ENCODE measurements at places on chromosomes 6 and 20.

DNA sequence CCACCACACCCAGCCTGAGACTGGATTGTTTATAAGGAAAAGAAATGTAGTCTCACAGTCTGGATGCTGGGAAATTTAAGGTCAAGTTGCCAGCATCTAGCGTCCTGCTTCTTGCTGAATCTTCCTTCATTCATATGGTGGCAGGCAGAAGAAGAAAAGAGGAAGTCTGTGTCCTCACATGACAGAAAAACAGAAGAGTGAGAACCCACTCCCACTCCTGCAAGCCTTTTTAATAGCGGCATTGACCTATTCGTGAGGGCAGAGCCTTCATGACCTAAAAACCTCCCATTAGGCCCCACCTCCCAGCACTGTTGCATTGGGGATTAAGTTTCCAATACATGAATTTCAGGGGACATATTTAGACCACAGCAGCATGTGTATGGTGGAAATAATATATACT lies 160.8 kb upstream of the BMP2 start:
- DNase-seq = no peak

GRCh38 chr6:71388068-71388744 lies 99.6 kb downstream of the OGFRL1 start:
- no peak for DNase-seq

GRCh38 chr6:108321253-108321747 lies 26.4 kb downstream of the AFG1L start:
- no peak for DNase-seq

GRCh38 chr20:59342023-59342957 lies 41.9 kb downstream of the EDN3 start:
- no peak for DNase-seq

GRCh38 chr6:153167907-153168306 lies 36.8 kb upstream of the RGS17 start:
- DNase-seq = no peak

- no peak for DNase-seq
Observed at GRCh38 chr6:165998072-165998471, 169.6 kb downstream of the TBXT start.

- DNase-seq = no peak
Observed at GRCh38 chr20:48287552-48288170, 502.4 kb upstream of the SULF2 start.

- no peak for DNase-seq
Observed at GRCh38 chr20:11111191-11111590, 437.4 kb upstream of the JAG1 start.

- DNase-seq = no peak
Observed at GRCh38 chr6:91824331-91824730, 1237.5 kb upstream of the MAP3K7 start.

- no peak for DNase-seq
Observed at GRCh38 chr6:99711302-99711701, 104.7 kb downstream of the PRDM13 start.

DNA sequence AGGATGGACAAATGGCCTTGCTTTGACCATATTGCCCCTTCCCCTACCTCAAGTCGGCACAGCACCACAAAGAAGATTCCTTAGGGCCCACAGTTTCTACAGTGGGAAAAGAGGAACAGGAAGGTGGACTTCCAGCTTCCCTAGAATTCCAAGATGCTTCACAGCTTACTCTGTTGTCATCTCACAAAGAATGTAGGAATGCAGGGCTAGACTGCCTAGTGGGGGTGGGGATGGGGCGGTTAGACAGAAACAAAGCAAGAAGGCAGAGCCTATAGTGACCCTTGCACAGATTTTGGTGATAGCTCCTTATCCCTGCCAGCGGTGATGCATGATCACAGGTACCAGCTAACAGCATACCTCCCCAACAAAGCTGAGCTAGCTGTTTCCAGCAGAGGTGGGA lies 607.6 kb upstream of the MAN1A1 start:
- no peak for DNase-seq

DNA sequence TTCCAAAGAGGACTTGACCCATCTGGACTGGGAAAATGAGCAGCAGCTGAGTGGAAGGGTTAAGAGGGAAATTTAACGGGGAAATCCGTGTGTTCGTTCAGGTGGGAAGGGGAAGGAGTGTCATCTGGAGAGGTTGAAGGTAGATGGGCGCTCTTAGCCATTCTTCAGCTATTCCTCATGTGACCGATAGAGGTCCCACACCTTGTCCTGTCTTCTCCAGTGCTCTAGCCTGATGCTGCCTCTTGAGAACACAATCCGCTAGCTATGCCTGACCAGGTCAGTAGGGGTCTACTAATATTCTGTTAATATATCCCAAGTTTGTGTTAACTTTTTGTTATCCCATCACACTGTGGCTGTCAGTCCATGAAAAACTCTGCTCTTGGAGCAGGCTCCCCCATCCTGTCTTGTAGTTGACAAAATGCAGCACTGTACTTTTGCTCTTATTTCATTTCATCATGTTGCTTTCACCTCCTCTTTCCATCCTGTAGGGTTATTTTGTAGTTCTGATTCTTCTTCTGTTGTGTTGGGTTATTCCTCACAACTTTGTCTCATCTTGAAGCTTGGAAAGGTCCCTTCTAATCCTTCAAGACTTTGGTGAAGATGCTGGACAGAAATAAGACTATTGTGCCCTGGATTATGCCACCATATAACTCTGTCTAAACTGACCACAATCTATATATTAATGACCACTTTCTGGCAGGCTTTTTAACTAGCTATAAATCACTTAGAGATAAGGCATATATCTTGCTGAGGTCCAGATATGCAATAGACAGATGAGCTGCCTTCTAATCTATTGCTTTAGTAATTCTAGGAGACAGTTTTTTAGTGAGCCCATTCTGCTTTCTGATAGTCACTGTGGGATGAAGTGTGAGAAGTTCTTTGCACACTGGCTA lies 123.4 kb upstream of the SUPT3H start:
- no peak for DNase-seq

DNA sequence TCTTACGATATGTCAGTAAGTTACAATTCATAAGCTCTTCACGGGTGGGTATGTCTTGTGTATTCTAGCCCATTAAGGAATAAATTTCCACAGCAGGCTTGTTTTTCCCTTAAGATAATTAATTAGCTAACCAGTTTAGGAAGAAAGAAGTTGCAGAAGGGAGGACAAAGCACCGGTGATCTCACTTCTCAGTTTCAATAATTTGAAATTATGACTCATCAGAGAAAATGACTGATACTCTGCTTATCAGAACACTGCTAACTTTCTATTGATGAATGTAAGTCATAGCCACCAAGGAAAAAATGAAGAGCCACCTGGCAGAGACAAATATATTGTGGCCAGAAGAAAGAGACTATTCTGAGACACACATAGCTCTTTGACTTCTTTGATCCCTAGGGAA lies 35.0 kb upstream of the ENTPD6 start:
- DNase-seq = no peak

- no peak for DNase-seq
Observed at GRCh38 chr6:37482606-37483251, 17.0 kb downstream of the CCDC167 start.

- no peak for DNase-seq
Observed at GRCh38 chr20:51661609-51662178, 106.5 kb downstream of the ATP9A start.

DNA sequence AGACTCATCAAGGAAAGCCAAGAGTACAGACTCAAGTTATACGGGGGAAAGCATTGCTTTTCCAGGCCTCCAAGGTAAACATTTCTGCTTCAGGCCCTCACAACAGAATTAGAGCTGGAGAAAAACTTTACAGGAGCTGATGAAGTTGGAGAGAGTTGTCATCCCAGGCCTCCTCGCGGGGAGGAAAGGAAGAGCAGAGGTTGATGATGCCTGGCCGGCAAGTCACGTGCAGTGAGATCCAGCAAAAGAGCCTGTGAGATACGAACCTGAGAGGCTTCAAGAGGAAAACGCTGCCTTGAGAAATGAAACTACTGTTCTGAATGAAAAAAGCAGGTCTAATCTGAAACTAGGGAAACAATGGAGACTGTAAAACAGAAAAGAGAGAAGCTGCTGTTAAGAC lies 122.9 kb downstream of the FAM120B start:
- no peak for DNase-seq

DNA sequence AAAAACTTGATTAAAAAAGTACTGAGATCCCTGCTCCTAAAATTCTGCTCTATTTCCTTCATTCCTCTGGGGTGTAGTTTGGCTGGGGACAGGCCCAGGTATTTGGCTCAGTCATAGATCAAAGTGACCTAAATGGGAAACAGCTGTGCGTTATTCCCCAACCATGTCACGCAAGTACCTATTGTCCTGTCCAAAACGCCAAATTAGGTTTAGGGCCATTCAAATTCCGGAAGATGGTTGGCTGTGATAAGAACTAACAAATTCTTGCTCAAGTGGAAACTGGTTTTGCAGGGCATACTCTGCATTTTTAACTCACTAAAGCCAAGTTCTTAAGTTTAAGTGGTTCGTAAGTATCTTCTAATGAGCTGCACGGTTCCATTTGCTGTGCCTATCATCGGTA lies 147.6 kb upstream of the TMEM170B start:
- no peak for DNase-seq

DNA sequence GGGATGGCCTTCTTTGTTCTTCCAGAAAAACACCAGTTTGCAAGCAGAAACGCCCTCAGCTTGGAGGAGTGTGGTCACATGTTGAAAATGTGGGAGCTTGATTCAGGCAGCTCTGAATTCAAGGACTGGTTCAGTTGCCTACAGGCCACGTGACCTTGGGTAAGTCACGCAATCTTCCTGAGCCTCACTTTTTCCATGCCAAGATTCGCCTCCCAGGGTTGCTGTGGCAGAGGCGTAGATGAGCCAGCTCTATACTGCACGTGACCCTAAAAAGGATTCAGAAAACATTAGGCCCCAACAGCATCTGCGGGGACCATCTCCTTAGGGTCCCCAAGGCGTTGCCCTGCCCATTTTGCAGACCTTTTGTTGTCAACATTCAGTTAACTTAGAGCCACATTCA lies 112.0 kb upstream of the SNX9 start:
- DNase-seq = no peak

GRCh38 chr6:121614115-121614514 lies 178.7 kb downstream of the GJA1 start:
- DNase-seq = no peak

DNA sequence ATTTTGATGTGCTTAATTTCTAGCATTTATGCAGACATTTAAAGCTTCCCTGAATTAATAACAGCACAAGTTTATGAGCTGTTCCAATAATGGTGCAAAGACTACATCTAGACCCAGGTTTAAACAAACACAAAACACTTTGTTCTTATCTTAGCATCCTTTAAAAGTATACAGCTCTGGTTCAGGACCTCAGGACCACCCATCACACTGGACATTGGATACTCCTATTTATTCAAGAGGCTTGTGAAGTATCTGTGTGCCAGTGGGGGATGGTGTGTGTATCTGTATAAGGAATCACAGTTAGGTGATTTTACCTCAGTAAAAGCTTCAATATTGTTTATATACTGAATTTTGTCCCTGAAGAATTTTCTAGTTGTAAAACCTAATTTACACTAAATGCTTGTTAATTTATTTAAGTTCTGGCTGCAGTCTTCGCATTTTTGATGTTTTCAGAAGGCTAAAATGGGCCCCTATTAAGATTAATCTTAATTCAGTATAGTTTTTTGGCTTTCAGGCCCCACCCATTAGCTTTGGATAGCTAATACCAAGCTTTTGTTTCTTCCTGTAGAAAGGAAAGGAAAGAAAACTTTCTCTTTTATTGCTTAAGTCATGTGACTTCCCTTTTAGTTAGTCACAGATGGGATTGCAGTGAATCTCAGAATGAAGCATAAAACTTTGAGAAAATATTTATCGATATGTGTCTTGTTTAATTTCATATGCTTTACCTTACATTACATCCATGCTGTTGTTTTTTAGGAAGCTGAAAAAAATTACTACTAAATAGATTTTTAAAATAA lies 13.1 kb downstream of the LIN28B start:
- DNase-seq = no peak

- no peak for DNase-seq
Observed at GRCh38 chr20:33704197-33704924, 15.7 kb downstream of the PXMP4 start.

DNA sequence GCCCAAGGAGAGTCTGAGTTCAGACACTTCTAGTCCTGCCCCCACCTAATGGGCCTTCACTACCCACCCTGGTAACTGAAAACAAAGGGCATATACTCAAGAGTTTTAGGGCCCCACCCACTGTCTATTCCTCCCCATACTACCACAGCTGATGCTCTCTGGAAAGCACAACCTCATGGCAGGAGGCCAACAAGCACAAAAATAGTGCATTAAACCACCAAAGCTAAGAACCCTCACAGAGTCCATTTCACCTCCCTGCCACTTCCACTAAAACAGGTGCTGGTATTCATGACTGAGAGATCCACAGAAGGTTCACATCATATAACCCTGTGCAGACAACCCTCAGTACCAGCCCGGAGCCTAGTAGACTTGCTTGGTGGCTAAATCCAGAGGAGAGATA lies 132.1 kb upstream of the ADGRB3 start:
- DNase-seq = no peak

DNA sequence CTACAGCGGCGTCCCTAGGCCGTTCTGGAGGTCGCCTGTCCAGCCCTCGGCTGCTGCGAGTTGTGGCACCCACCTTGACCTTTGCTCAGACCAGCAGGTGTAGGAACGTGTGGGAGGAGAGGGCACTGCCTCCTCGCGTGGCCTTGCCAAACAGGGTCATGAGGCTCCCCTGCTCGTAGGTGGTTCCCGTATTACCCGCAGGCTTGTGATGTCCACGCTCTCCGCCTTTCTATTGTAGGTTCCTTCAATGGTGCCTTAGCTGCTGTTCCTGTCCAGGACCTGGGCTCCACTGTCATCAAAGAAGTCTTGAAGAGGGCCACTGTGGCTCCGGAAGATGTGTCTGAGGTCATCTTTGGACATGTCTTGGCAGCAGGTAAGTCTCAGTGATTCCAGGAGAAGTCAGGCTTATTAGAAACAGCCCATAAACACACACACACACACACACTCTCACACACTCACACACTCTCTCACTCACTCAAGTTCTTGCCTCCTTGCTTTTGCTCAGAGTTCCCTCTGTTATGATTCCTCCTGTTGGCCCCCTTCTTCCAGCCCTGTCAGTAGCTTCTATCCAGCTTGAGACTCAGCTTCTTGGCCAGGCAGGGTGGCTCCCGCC lies 942 bp downstream of the ACAT2 start:
- peak; percentile 21 for DNase-seq

- no peak for DNase-seq
Observed at GRCh38 chr6:16543521-16543920, 217.7 kb downstream of the ATXN1 start.

- DNase-seq = no peak
Observed at GRCh38 chr6:13992417-13993055, 67.8 kb downstream of the RNF182 start.

DNA sequence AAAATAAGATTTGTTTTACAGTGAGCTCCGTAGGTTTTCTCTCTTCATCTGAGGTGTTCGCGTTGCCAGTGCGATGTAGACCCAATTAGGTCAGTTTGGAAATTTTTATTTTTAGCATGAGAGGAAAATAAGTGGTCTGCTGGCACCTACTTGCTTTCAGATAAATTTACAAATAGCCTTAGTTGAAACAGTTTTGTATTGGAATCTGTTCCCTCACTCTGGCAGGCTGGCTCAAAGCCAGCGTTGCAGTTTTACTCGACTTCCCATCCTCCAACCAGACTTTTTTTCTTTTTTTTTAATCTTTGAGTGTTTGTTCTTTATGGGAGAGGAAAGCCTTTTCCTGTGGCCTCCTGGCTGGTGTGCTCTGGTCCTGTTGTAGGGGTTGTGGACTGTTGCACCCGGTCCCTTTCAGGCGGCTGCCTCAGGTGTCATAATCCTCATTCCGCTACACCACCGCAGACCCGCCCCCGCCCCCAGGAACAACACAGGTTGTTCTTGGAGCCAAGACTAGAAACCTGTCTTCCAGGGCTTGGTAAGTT lies 46.7 kb downstream of the TIAM2 start:
- DNase-seq = no peak

- no peak for DNase-seq
Observed at GRCh38 chr6:105495515-105495914, 92.6 kb upstream of the PREP start.
